ENCODE measurements at places on chromosomes 6 and 20.

DNA sequence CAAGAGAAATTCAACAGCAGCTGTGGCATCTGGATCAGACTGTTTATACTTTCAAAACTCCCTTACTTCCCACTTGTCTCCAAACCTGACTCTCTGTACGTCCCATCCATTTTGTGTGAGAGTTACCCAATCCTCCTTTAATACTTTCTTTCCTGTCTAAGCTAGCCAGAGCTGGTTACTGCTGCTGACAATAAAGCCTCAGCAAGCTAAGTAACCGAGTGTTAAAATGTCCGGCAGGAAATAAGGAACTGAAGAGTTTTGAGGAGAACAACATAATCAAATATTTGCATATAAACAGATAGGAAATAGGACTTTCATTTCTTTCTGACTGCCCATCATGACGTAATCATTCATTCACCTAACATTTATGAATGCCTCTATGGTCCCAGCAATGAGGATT, 11.6 kb downstream of the TMEM30A start:
- DNase-seq: no peak

DNA sequence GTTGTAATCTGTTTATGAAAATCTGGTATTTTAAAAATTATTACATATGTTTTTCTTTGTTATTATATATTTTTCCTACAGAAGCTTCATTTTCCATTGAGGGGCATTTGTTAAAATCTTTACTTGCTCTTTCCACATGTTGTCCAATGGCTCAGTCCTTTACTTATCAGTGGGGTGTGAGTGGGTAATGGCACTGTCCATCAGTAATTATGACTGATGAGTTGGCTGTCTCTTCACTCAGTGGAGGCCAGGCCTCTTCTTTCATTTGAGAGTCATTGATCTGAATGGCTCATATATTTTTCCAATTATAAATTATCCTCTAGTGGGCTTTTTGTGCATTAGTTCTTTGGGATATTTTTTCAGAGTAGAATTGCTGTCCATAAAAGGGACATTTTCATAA, 45.7 kb downstream of the FARS2 start:
- DNase-seq: no peak

GRCh38 chr6:11418290-11418905, 119.2 kb upstream of the TMEM170B start:
- DNase-seq: no peak

GRCh38 chr6:56849896-56850295, 105.0 kb upstream of the BEND6 start:
- no peak for DNase-seq

GRCh38 chr6:34098045-34098936, 47.6 kb downstream of the GRM4 start:
- no peak for DNase-seq

DNA sequence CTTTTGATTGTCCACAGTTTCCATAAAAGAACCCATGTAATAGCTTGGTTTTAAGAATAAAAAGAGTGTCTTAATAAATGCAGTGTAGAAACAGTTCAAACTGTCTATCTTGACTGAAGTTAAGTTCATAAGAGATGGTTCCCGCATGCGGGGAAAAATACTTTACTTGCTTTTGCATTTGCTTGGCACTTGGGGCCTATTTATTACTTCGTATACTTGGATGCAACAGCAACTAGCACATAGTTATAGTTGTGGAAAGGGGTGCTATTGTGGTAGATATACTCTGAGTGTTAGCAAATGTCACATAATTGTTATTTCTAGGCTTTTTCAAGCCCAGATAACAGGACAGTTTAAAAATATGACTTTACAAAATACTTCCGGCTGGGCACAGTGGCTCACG, 97.7 kb upstream of the HMGCLL1 start:
- DNase-seq: no peak

DNA sequence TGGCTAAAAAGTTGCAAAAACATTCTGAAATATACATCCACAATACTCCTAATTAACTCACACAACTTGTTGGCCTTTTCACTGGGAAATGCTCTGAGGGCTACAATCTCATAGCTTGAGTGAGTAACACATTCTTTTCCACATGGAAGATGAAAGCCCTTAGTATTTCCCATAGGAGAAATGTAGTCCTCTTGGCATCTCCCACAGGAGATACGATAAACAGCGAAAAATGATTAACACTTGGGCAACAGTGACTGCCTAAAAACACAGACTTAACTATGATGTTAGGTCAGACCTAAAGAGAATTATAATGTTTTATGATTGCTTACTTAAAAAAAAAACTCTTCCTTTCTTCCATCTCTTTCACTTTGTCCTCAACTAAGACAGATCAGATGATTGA, 9.0 kb downstream of the MYLK4 start:
- no peak for DNase-seq

DNA sequence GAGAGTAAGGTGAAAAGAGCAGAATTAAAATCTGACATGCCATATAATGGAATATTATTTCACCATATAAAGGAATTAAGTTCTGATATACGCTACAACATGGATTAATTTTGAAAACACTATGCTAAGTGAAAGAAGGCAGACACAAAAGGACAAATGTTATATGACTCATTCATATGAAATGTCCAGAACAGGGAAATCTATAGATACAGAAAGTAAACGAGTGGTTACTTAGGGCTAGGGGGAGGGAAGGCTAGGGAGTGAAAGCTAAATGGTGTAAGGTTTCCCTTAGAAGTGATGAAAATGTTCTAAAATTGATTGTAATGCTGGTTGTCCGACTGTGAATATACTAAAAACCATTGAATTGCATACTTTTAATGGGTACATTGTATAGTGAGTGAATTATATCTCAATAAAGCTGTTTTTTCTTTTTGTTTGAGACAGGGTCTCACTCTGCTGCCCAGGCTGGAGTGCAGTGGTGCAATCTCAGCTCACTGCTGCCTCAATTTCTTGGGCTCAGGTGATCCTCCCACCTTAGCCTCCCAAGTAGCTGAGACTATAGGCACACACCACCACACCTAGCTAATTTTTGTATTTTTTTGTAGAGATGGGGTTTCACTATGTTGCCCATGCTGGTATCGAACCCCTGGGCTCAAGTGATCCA, 8.2 kb downstream of the PRPH2 start:
- DNase-seq: peak; percentile 30

GRCh38 chr20:38165089-38165965, at the start of gene TGM2:
TSS of gene TGM2 (minus strand) at chr20:38165270. CDS start at chr20:38165198, 72 bp downstream.
- peak; percentile 75 for DNase-seq

- DNase-seq: no peak
These were observed 2.5 kb upstream of the PRDM1 start for GRCh38 chr6:106083618-106084017.

DNA sequence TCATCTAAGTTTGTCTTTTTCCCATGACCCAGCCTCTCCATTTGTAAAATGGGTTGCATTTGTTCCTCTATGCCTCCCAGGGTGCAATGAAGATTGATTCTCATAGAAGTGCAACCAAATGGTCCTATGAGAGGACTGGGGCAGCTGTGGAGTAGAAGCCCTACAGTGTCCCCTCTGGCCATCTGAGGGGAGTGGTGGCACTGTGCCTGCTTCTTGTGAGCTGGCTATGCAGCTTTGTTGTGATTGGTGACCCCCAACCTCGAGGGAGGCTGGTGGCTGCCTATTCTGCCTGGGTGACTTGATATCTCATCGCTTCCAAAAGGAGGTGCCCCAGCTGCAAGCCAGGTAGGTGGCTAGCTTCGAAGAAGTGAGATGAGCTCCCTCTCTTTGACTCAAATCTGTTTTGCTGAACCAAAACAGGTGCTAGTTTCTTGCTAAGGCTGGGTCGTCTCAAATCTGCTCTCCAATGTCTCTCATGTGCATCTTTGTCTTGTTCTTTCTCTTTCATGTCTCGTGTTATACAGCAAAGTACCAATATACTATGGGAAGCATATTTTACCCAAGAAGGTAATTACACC, 33.9 kb downstream of the TXLNB start:
- DNase-seq: no peak

GRCh38 chr20:60407938-60408337, 449.7 kb downstream of the CDH26 start:
- no peak for DNase-seq

GRCh38 chr6:26489996-26490964, 9.8 kb upstream of the BTN1A1 start:
- DNase-seq: no peak

GRCh38 chr20:57400231-57400701, 9.1 kb downstream of the RBM38 start:
- no peak for DNase-seq

DNA sequence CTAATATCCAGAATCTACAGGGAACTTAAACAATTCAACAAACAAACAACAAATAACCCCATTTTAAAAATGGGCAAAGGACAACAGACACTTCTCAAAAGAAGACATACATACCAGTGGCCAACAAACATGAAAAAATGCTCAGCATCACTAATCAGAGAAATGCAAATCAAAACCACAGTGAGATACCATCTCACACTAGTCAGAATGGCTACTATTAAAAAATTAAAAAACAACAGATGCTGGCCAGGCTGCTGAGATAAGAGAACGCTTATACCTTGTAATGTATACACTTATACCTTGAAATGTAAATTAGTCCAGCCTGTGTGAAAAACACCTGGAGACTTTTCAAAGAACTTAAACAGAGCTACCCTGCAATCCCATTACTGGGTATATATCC, 166.8 kb downstream of the IBTK start:
- no peak for DNase-seq

- peak; percentile 26 for DNase-seq
These were observed 24.4 kb upstream of the ARID1B start for GRCh38 chr6:156752666-156753301.

DNA sequence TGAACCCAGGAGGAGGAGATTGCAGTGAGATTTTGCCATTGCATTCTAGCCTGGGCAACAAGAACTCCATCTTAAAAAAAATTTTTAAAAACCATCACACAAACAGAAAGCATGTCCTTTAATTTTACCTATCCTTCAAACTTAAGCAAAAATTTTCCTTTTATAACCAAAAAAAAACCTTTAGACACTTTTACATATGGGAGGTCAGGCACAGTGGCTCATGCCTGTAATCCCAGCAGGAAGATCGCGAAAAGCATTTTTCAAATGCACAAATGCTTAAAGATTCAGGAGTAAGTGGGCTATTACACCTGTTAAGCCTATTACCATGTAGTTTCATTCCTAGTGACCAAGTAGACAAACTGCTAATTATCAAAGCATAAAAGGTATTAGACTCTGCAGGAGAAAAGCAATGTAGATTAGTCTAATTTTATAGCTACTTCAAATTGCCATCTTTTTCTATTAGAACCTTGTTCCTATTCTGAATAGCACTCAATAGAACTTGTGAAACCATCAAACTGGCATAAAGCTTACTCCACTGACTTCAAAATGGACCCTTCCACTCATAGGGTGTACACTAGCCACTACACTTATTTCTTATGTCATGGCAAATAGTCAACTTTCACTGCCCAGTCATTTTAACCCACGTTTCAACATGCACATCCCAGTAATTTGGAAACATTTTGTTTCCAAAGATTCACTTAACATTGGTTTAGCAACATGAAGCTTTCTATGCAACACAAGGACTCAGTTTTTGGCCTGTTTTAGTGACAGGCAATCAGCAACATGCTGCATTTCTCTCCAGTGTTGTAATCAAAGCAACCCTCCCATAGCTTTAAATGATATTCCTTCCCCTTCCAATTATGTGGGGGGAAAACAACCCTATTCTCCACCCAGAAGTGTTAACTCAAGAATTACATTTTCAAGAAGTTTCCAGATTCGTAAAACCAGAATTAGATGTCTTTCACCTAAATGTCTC, 4.0 kb downstream of the EEF1A1 start:
- DNase-seq: peak; percentile 22

DNA sequence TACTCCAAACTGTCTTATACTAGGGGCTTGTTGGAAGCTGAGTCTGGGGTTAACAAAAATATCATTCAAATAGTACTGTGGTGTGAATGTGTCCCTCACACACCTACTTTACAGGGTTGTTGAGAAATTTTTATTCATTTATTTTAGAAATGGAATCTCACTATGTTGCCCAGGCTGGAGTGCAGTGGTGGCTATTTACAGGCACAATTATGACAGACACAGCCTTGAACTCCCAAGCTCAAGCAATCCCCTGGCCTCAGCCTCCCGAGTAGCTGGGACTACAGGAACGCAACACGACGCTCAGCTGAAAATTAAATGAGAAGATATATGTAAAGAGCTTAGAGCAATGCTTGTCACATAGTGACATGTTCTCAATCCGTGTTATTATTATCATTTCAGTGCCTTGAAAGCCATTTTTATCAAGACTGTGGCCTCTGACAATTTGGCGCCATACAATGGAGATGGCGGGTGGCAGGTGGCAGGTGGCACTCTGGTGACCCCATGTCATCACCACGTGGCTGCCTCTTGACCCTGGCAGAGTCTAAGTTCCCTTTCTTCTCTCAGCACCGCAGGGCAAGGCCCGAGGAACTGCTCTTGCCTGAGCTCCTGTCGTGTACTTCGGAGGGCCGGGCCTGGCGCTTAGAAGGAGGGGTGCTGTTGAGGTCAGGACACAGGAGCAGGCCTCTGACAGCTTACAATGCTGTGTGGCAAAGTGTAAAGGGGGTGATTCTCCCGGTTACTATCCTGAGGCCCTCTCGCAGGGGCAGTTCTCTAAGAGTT, 64.5 kb downstream of the STX11 start:
- DNase-seq: no peak

GRCh38 chr6:30990422-30991086, 7.0 kb downstream of the MUC21 start:
- DNase-seq: no peak

DNA sequence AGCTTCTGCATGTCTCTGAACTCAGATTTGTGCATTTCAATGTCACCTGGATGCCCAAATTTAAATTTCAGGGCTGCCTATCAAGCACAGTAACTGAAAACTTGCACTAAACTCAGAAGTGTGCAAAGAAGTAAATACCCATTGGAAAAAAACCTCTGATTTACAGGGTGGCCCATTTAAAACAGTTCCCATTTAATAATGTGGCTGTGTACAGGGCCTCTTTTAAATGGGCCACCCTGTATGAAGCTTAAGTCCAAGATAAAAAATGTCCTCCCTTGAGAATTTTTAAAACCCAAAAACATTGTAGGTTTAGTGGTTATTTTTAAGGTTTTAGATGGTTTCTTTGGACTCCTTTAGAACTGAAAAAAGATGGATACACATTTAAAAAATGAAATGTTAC, 202.1 kb upstream of the RUNX2 start:
- no peak for DNase-seq

- no peak for DNase-seq
These were observed 1169.2 kb downstream of the GRIK2 start for GRCh38 chr6:102562713-102563112.

GRCh38 chr6:26457264-26457805, 420 bp upstream of the BTN2A1 start:
- DNase-seq: no peak

DNA sequence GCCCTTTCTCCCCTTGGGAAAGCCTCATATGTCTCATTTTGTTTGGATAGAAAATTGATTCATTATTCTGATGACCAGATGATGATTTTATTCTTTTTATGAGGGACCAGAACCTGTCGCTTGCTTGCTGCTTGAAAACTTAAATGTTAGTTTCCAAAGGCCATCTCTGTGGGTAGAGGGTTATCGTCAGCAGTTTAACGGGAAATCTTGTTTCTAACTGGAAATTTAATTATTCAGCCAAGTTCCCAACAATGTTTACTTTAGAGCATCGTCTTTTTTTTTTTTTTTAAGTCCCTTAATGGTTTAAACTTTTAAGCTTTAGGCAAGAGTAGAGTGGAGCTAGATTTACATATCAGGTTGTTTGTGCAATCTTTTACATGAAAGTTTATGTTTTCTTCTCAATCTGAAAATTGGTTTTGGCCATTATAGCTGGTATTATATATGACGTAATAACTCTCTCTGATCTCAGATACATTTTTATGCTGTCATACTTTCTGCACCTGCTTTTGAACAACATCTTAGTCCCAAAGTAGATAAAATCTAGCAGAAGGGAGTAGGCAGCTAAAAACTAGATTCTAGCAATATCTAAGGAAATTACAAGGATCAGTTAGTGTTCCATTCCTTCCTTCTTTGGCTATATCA, 93.9 kb downstream of the FOXO3 start:
- no peak for DNase-seq
